Fibroblast of skin of left biceps (primary cell): ENCODE measurements at places on chromosomes 11 and 22.

DNA sequence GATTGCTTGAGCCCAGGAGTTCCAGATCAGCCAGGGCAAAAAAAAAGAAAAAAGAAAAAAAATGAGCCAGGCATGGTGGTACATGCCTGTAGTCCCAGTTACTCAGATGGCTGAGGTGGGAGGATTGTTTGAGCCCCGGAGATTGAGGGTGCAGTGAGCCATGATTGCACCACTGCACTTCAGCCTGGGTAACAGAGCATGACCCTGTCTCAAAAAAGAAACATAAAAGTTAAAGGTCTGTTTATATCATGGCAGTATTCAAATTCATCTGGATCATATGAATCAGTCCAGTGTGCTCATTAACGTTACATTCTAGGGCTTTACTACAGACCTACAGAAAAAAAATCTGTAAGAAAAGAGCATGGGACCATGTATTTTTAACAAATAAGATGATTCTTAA lies 13.9 kb downstream of the HSD17B12 start:
- DNase-seq, result no peak

DNA sequence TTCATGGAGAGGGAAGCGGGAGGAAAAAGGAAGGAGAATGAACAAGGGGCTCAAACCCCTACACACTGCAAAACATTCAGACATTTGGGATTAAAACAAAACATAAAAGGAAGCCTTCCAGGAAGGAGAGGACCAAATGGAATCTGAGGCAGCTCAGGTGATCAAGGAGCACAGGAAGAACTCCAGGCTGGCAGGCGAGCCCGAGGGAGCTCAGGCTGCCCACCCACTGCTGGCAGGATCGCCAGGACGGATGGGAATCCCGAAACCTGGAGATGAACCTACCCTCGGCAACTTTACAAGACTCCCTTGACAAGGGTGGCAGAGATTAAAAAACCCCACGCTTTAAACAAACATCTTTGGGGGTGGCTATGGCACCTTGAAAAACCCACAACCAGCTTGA lies 5.0 kb upstream of the PYGM start:
- DNase-seq, result no peak

GRCh38 chr11:45384711-45385241 lies 98.6 kb upstream of the SYT13 start:
- DNase-seq, result no peak

DNA sequence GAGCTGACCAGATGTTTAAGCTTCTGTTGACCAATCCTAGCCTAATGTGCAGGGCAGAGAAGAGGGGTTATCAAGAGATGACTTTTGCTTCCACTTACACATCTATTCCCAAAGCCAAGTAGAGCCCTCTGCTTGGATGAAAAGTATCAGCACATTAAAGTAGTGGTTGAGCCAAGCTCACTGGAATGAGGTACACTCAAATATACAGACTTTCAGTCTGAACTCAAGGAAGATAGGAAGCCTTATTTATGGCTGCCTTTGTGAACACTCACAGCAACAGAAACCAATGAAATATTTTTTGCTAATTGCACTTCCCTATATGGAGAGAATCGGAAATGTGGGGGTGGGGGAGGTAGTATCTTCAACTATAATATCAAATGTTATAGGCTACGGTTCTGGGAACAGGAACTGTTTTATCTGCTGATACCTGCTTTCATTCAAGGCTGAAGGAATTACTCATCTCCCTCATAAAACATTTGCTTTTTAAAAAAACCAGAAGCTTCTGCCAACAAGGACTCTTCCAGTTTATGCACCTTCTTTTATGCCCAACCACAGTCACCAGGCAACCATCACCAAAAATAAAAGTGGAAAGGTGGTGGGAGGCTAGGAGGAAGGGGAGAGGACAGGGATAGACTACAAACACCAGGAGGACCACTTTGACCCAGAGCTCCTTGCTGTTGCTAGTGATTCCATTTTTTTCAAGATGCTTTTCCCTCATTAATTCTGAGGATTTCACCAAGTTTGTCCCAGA lies 91.2 kb downstream of the CLPB start:
- no peak for DNase-seq
